Cardiac ventricle fibroblast (primary cell): ENCODE measurements at places on chromosomes 12 and 14. TPM values are rescaled to one million over a fixed set of nuclear protein-coding genes. Genes with fewer than 3 reads are reported as not detected.

Gene KRT2
- total RNA-seq = not detected in 2 replicates

Gene SERPINA10
- total RNA-seq = not detected in 2 replicates

Gene CEP128
- 0.62 and 1.1 TPM in 2 replicates for total RNA-seq

Gene CCDC175
- total RNA-seq = not detected in 2 replicates

Gene RHOJ
- 6.6 and 8.6 TPM in 2 replicates for total RNA-seq
